ENCODE measurements at places on chromosomes 3 and 15.

GRCh38 chr15:90814191-90814821 lies 54.1 kb upstream of the FURIN start:
- H3K27ac ChIP-seq, result peak overlapping the region; percentile 42
- DNase-seq, result peak; percentile 36
- no peaks in the 10 kb centered on the region for H3K27me3 ChIP-seq
- no peak overlapping the region for H3K4me3 ChIP-seq
- H3K4me1 ChIP-seq, result peaks cover 24% of the 10 kb centered on the region

GRCh38 chr15:93311620-93312019 lies 222.6 kb upstream of the RGMA start:
- H3K27ac ChIP-seq, result no peak overlapping the region
- no peak overlapping the region for H3K4me3 ChIP-seq
- H3K27me3 ChIP-seq, result no peaks in the 10 kb centered on the region
- H3K4me1 ChIP-seq, result no peaks in the 10 kb centered on the region
- H3K36me3 ChIP-seq, result no peaks in the 10 kb centered on the region
- no peak for DNase-seq

DNA sequence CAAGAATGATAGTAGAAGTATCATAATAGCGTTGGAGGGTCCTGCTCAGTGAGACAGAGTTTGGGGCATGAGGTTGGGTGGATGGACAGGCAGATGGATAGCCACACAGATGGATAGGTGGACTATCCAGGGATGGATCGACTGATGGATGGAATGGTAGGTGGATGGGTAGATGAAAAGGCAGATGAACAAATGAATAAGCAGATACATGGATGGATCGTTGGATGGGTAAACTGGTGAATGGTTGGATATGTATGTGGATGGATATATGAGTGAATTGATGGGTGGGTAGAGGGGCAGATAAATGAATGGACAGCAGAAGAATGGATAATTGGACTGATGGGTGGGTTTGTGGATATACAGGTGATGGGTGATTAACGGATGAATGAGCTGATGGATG lies 9.5 kb downstream of the CPNE9 start:
- H3K4me1 ChIP-seq, result peaks cover 20% of the 10 kb centered on the region
- no peak for DNase-seq
- H3K27me3 ChIP-seq, result no peaks in the 10 kb centered on the region

DNA sequence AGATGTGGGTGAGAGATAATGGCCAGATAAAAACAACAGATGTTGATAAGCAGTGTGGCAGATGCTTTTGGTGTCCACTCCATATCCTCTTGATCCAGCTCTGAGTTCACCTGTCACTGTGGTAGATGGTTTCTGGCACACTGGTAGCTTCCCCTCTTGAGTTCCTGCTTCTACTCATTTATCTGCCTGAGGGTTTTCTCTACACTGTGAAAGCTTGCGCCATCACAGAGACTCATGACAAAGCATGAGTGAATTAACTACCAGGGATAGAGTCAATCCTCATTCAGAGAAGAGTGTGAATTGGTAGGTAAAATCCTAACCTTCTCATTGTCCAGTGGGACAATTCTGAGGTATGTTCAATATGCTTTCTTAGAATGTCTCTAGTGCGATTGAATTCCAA lies 50.0 kb upstream of the ARHGEF26 start:
- H3K27ac ChIP-seq, result no peak overlapping the region
- DNase-seq, result no peak
- no peaks in the 10 kb centered on the region for H3K36me3 ChIP-seq
- H3K27me3 ChIP-seq, result no peaks in the 10 kb centered on the region
- H3K4me1 ChIP-seq, result no peaks in the 10 kb centered on the region

GRCh38 chr3:190017521-190018288 lies 103.0 kb downstream of the P3H2 start:
- H3K4me3 ChIP-seq, result no peak overlapping the region
- no peaks in the 10 kb centered on the region for H3K4me1 ChIP-seq
- no peaks in the 10 kb centered on the region for H3K27me3 ChIP-seq
- peak; percentile 35 for DNase-seq
- no peaks in the 10 kb centered on the region for H3K36me3 ChIP-seq

DNA sequence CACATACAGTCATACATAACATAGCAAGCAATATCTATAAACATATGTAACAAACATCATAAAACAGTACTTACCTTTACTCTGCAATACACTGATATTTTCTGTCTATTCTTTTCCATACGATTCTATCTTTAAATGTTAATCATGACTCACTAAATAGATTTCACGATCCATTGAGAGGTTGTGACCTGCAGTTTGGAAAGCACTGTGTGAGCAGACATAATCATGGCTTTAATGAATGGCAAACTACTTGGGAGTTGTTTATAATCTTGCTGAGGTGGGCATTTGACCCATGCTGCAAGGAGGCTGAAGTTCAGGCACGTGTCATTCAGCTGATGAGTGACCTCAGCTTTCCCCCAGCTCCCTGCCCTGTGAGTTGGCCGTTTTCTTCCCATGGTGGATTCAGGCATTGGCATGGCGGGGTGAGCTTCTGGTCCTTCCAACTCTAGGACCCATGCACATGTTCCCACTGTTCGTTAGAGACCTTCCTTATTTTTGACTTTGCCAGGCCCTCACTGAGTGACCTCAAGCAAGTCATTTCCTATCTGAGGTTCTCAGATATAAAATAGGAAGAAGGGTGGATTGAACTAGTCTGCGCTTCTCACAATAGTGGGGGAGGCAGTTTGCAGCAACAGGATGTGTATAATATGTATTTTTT lies 41.7 kb downstream of the PAQR5 start:
- DNase-seq, result no peak
- no peaks in the 10 kb centered on the region for H3K4me1 ChIP-seq
- H3K36me3 ChIP-seq, result no peaks in the 10 kb centered on the region

DNA sequence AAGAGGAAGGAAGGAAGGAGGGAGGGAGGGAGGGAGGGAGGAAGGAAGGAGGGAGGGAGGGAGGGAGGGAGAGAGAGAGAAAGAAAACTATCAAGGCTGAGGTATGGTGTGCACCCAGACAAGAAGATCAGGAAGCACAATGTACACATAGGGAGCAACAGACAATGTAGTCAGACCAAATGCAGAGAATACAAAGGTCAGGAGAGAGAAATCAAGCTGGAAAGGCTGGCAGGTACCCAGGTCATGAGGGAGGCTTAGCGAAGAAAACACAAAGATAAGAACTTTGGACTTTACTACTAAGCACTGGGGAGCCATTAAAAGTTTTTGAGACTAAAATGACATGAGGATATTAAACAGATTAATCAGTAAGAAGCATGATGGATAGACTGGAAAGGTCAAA lies 176.0 kb upstream of the TMCO5A start:
- H3K27me3 ChIP-seq, result no peaks in the 10 kb centered on the region
- no peak overlapping the region for H3K4me3 ChIP-seq
- no peaks in the 10 kb centered on the region for H3K4me1 ChIP-seq
- no peaks in the 10 kb centered on the region for H3K36me3 ChIP-seq
- no peak overlapping the region for H3K27ac ChIP-seq
- peak; percentile 28 for DNase-seq

- no peaks in the 10 kb centered on the region for H3K27me3 ChIP-seq
- no peaks in the 10 kb centered on the region for H3K4me1 ChIP-seq
- no peak for DNase-seq
- no peaks in the 10 kb centered on the region for H3K36me3 ChIP-seq
- H3K27ac ChIP-seq, result no peak overlapping the region
These were observed 2.4 kb downstream of the UROC1 start for GRCh38 chr3:126515066-126515706.

DNA sequence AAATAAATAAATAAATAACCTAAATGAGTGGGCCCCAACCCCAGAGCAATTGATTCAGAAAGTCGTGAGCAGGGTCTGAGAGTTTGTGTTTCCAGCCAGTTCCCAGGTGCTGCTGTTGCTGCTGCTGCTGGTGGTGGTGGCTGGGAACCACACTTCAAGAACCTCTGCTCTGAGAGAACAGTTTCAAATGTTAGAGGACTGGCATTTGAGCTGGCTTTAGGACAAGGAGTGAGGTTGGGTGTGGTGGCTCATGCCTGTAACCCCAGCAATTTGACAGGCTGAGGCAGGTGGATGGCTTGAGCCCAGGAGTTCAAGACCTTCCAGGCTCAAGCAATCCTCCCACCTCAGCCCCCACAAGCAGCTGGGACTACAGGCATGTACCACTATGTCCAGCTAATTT lies 123.1 kb upstream of the UBE2E1 start:
- no peaks in the 10 kb centered on the region for H3K27me3 ChIP-seq
- no peak overlapping the region for H3K4me3 ChIP-seq
- DNase-seq, result no peak
- H3K4me1 ChIP-seq, result peaks cover 12% of the 10 kb centered on the region
- H3K27ac ChIP-seq, result no peak overlapping the region

- H3K36me3 ChIP-seq, result no peaks in the 10 kb centered on the region
- H3K27ac ChIP-seq, result peak overlapping the region; percentile 77
- H3K4me3 ChIP-seq, result no peak overlapping the region
- H3K27me3 ChIP-seq, result peaks cover 74% of the 10 kb centered on the region
- peaks cover 13% of the 10 kb centered on the region for H3K4me1 ChIP-seq
These were observed 215.9 kb downstream of the MEIS2 start for GRCh38 chr15:36884518-36884875.

GRCh38 chr3:43105596-43106292 lies at the start of gene POMGNT2:
Gene POMGNT2, minus strand, starts transcription at chr3:43106079. Its CDS starts 24,648 bp downstream, at chr3:43081431.
- peak within 1 kb of the TSS; percentile 82 for H3K4me3 ChIP-seq
- H3K36me3 ChIP-seq, result no peaks in the 10 kb centered on the region
- no peaks in the 10 kb centered on the region for H3K27me3 ChIP-seq

GRCh38 chr3:105997800-105998526 lies 129.2 kb upstream of the CBLB start:
- no peaks in the 10 kb centered on the region for H3K36me3 ChIP-seq
- H3K4me3 ChIP-seq, result no peak overlapping the region
- H3K27ac ChIP-seq, result no peak overlapping the region
- no peak for DNase-seq
- no peaks in the 10 kb centered on the region for H3K27me3 ChIP-seq

DNA sequence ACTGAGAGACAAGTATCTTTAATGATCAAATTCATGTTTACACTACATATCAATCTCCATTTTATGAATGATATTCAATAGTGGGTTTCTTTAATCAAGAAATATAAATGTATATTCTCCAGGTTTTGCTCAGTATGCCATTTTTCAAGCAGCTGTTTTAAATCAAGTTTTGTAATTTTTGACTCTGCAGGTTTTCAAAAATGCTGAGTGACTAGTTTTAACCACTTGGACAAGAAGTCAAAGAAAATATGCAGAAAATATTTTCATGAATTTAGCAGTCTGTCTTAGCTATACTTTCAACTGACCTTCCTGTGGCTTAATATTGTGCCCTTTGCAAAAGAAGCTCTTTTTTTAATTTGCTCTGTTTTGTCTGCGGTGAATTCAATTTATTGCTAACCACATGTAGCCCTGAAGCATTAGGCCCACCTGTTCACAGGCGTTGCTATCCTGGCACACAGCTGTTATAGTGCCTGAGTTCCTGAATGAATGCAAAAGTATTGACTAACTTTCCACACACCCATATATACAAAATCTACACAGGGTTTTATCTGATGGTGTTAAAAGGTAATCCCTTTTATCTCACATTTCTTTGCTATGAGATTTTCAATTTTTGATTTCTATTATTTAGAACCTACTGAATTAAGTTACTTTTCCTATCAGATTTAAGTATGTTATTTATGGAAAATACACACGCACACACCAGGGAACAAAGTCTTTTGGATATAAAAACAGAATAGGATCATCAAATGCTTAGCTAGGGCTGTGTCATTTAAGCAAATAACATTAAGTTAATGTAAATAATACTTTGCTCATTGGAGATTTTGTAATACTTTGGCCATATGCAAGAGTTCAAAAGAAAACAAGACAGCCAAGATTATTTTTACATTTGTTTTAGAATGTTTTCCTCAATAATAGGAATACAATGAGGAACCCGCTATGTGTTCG lies 1166.1 kb upstream of the GBE1 start:
- no peak for DNase-seq
- no peak overlapping the region for H3K4me3 ChIP-seq
- no peaks in the 10 kb centered on the region for H3K4me1 ChIP-seq
- no peak overlapping the region for H3K27ac ChIP-seq
- no peaks in the 10 kb centered on the region for H3K36me3 ChIP-seq
- no peaks in the 10 kb centered on the region for H3K27me3 ChIP-seq

DNA sequence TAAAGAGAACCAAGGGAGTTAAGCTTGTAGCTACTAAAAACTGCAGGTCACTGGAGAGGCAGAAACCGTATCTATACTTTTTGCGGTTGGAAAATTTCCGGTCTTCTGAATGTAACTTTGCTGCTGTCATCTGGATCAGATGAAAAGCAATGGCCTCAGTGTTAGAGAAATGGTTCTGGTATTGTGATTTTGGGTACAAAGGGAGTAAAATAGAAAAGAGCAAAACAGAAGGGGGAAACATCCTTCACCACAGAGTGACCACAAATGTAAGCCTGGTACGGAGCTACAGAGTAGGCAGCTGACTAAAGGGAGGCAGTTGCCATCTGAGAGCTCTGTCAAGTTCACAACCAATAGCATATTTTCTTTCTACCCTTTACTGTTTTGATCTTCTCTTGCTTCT lies 5.6 kb downstream of the CD96 start:
- no peak for DNase-seq
- no peak overlapping the region for H3K27ac ChIP-seq
- H3K27me3 ChIP-seq, result no peaks in the 10 kb centered on the region

DNA sequence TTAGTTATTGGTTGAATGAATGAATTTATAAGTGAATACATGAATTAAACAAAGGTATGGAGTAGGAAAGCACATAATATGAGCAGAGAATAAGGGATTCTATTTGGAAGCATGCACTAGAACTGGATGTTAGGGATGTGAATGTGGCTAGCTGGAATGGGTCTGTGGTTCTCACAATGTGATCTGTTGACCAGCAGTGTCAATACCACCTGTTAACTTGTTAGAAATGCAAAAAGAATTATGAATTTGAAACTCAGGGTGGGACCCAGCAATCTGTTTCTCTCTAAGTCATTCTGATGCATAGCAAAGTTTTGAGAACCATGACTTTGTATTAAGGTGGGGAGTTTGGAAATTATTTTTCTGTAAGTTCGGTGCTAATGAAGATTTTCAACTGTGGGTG lies 41.0 kb upstream of the SATB1 start:
- no peak overlapping the region for H3K27ac ChIP-seq
- H3K4me1 ChIP-seq, result no peaks in the 10 kb centered on the region
- no peak overlapping the region for H3K4me3 ChIP-seq

DNA sequence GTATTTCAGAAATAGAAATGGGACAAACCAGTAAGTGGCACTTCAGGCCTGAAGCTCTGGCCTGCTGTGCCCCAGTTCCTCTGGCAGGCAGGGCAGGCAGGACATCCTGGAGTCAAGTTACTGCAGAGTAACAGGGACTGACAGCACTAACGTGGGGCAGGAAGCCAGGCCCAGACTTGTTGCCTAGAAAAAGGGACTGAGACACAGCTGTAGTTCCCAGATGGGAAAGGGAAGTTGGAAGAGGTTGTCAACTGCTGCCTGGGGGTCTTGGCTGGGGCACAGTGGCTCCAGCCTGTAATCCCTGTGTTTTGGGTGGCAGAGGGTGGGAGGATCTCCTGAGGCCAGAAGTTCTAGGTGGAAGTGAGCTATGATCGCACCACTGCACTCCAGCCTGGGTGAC lies 171.9 kb downstream of the FMN1 start:
- no peaks in the 10 kb centered on the region for H3K27me3 ChIP-seq
- no peaks in the 10 kb centered on the region for H3K36me3 ChIP-seq
- peak overlapping the region; percentile 46 for H3K27ac ChIP-seq

- no peaks in the 10 kb centered on the region for H3K36me3 ChIP-seq
- H3K4me3 ChIP-seq, result no peak overlapping the region
- H3K27me3 ChIP-seq, result no peaks in the 10 kb centered on the region
- no peaks in the 10 kb centered on the region for H3K4me1 ChIP-seq
- H3K27ac ChIP-seq, result no peak overlapping the region
These were observed 10.4 kb upstream of the CLK3 start for GRCh38 chr15:74604983-74605794.
